ENCODE measurements at places on chromosomes 13 and 19. TPM values are rescaled to one million over a fixed set of nuclear protein-coding genes. Genes with fewer than 3 reads are reported as not detected.

- H3K36me3 ChIP-seq, result no peaks in the 10 kb centered on the region
- DNase-seq, result no peak
- H3K4me3 ChIP-seq, result no peak overlapping the region
- no peak overlapping the region for H3K27ac ChIP-seq
- H3K27me3 ChIP-seq, result no peaks in the 10 kb centered on the region
Measured at GRCh38 chr19:30911491-30911890, 437.7 kb downstream of the TSHZ3 start.

DNA sequence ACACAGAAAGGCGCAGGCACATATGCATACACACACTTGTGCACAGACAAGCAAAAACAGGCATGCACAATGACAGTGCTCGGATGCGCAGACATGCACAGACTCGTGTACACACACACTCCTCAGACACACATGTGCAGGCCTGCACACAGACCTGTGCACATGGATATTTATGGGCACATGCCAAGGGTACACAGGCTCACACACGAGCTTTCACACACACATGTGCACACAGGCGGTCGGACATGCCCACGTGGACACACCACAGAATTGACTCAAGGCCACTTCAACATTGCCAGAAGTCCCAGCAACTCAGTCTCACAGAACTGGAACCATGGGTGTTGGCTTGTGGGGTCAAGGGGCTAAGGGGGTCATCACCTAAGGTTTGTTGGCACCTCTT is 206.8 kb downstream of the URI1 start:
- no peak for DNase-seq
- H3K36me3 ChIP-seq, result no peaks in the 10 kb centered on the region
- no peak overlapping the region for H3K4me3 ChIP-seq
- no peak overlapping the region for H3K27ac ChIP-seq

- no peak for DNase-seq
- no peak overlapping the region for H3K27ac ChIP-seq
- H3K4me1 ChIP-seq, result peaks cover 23% of the 10 kb centered on the region
- H3K4me3 ChIP-seq, result no peak overlapping the region
- peaks cover 63% of the 10 kb centered on the region for H3K36me3 ChIP-seq
Measured at GRCh38 chr13:41802043-41802683, 158.7 kb downstream of the VWA8 start.

DNA sequence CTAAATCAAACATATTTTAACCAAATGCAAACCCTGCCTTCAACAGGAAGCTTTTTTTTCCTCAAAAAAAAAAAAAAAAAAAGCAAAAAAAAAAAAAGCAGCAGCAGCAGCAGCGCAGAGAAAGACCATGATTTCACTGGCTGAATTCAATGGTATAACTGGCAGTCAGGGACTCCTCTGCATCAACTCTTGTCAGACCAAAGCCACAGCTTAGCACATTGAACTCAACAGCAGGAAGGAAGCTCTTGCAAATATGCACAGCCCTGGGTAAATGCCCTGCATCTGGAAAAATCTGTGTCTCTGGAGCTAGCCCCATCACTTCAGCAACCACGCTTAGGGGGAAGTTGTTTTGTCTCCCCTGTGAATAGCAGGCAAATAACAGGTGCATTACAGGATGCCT is 17.6 kb upstream of the DHRS12 start:
- H3K4me3 ChIP-seq, result peak overlapping the region; percentile 69
- no peaks in the 10 kb centered on the region for H3K27me3 ChIP-seq
- peaks cover 94% of the 10 kb centered on the region for H3K4me1 ChIP-seq
- H3K36me3 ChIP-seq, result no peaks in the 10 kb centered on the region
- DNase-seq, result no peak

DNA sequence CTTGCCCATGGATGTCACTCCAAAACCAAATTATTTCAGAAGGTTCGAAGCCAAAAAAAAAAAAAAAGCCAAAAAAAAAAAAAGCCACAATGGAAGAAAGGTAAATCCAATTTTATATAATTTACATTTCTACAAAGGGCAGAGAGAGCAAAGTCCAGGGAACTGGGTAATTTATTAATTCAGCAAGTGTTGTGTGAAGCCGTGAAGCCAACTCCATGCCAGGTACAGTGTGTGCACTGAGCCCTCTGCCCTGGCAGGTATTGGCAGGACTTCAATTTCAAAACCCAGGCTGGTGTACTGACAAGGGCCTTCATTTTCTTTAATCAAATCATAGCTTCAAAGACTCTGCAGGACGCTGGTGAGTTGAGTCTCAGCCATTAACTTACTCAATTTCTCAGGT is 5.5 kb upstream of the RFPL4A start:
- no peak overlapping the region for H3K27ac ChIP-seq
- H3K27me3 ChIP-seq, result peaks cover 2% of the 10 kb centered on the region
- no peak overlapping the region for H3K4me3 ChIP-seq
- H3K4me1 ChIP-seq, result no peaks in the 10 kb centered on the region
- no peak for DNase-seq
- no peaks in the 10 kb centered on the region for H3K36me3 ChIP-seq

- H3K36me3 ChIP-seq, result peaks cover 43% of the 10 kb centered on the region
- DNase-seq, result peak; percentile 75
- peak overlapping the region; percentile 96 for H3K27ac ChIP-seq
- no peaks in the 10 kb centered on the region for H3K27me3 ChIP-seq
- H3K4me1 ChIP-seq, result peaks cover 23% of the 10 kb centered on the region
Measured at GRCh38 chr19:9323557-9323918, 441 bp upstream of the ZNF559 start.

GRCh38 chr19:41189425-41190065 is 3.5 kb upstream of the CYP2S1 start:
- no peak overlapping the region for H3K4me3 ChIP-seq
- H3K27me3 ChIP-seq, result peaks cover 34% of the 10 kb centered on the region
- no peak overlapping the region for H3K27ac ChIP-seq
- H3K4me1 ChIP-seq, result peaks cover 12% of the 10 kb centered on the region

GRCh38 chr13:58985845-58986244 is 1177.9 kb downstream of the DIAPH3 start:
- no peaks in the 10 kb centered on the region for H3K36me3 ChIP-seq
- H3K4me1 ChIP-seq, result no peaks in the 10 kb centered on the region
- H3K27me3 ChIP-seq, result no peaks in the 10 kb centered on the region
- H3K27ac ChIP-seq, result no peak overlapping the region
- no peak for DNase-seq
- no peak overlapping the region for H3K4me3 ChIP-seq

- no peak overlapping the region for H3K27ac ChIP-seq
- H3K4me3 ChIP-seq, result no peak overlapping the region
- no peaks in the 10 kb centered on the region for H3K27me3 ChIP-seq
- no peaks in the 10 kb centered on the region for H3K36me3 ChIP-seq
- DNase-seq, result no peak
- no peaks in the 10 kb centered on the region for H3K4me1 ChIP-seq
Measured at GRCh38 chr13:34553376-34553775, 388.7 kb upstream of the NBEA start.

- H3K4me3 ChIP-seq, result no peak overlapping the region
- H3K4me1 ChIP-seq, result no peaks in the 10 kb centered on the region
- H3K27me3 ChIP-seq, result no peaks in the 10 kb centered on the region
- H3K27ac ChIP-seq, result no peak overlapping the region
- no peak for DNase-seq
- H3K36me3 ChIP-seq, result peaks cover 5% of the 10 kb centered on the region
Measured at GRCh38 chr13:48695776-48696175, 42.0 kb downstream of the CYSLTR2 start.

- peaks cover 20% of the 10 kb centered on the region for H3K36me3 ChIP-seq
- no peak overlapping the region for H3K4me3 ChIP-seq
- peaks cover 12% of the 10 kb centered on the region for H3K4me1 ChIP-seq
- peak overlapping the region; percentile 51 for H3K27ac ChIP-seq
- H3K27me3 ChIP-seq, result no peaks in the 10 kb centered on the region
- DNase-seq, result no peak
Measured at GRCh38 chr13:114032126-114032799, 58.4 kb upstream of the C13orf46 start.

ZNF835 gene
- 2.8 TPM for total RNA-seq

Data from activated CD4-positive, alpha-beta T cell treated with anti-CD3 and anti-CD28 coated beads for 36 hours (primary cell).